HuH-7 (cell line): ENCODE measurements at places on chromosomes 13 and 19.
A peak's percentile ranks its signal among the peaks of the same experiment; 100 is the strongest.

DNA sequence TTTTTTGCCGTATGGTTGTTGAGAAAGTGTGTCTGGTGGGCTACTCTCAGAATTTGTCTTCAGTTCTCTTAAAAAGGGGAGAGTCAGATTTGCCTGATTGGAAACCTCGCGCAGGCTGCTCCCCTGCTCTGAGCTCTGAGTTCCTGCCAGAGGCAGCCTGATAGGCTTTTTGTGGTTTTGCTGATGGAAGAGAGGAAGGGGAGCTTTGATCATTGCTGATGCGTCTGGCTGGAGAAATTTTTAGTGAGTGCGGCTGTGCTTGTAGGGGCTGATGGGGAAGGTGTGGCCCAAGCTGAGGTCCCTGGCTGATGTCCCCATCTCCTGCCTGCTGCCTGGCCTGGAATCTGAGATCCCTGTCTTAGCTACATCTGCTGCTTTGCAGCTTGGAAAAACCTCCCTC lies 2.8 kb downstream of the CHST8 start:
- DNase-seq, result no peak

DNA sequence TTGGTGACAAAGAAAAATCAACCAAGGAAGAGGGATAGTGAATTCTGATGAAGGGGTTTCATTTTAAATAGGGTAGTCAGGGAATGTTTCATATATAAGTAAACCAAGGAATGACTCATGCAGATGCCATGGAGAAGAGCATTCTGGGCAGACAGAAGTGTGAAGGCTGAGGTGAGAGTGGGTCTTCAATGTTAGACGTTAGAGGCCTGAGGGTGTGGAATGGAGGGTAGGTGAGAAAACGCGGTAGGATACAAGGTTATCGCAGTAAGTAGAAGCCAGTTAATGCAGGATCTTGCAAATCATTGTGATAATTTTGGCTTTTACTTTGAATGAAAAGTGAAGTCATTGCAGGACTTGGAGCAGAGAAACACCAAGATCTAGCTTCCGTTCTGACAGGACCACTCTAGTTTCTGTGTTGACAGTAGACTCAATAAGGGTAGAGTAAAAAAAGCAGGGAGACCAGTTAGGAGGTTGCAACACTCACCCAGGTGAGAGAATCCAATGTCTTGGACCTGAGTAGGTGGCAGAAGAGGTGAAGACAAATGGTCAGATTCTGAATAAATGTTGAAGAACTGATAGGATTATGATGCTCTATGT lies 225.2 kb upstream of the TMTC4 start:
- DNase-seq, result no peak

GRCh38 chr13:96783057-96783456 lies 211.2 kb downstream of the OXGR1 start:
- DNase-seq, result no peak

GRCh38 chr13:38763446-38764381 lies 76.8 kb downstream of the FREM2 start:
- peak; percentile 1 for DNase-seq

DNA sequence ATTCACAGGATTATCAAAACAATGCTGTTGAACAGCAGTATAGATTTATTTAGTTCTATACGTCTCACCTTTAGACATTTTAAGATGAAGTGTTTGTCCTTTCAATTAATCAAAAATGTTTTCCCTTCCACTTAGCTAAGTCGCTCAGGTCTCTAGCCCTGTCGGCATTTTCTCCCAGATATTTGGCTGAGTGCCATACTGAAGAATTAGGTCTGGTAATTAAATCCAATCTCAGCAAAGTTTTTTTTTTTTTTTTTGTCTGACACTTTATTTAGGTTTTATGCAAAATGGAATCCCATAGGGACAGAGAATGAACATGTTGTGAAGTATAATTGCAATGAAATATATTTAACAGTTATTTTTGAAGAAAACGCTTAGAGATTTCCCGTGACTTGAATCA lies 44.1 kb downstream of the RFC3 start:
- DNase-seq, result no peak
